Mesothelial cell of epicardium (in vitro differentiated cells): ENCODE measurements at places on chromosomes 7 and 10. TPM values are rescaled to one million over a fixed set of nuclear protein-coding genes. Genes with fewer than 3 reads are reported as not detected.
A peak's percentile ranks its signal among the peaks of the same experiment; 100 is the strongest.

- DNase-seq, result no peak
Observed at GRCh38 chr7:17159500-17160037, 138.9 kb upstream of the AHR start.

DNA sequence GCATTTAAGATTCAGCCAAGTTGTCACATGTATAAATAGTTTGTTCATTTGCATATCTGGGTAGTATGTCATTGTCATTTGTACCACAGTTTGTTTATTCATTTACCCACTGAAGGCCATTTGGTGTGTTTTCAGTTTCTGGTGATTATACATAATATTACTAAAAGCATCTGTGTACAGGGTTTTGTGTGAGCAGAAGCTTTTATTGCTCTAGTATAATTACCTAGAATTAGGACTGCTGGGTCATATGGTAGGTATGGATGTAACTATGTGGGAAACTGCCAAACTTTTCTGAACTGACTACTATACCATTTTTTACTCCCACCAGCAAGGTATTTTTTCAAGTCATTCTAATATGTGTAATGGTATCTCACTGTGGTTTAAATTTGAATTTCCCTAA, 584.0 kb upstream of the GHITM start:
- DNase-seq, result no peak

- no peak for DNase-seq
Observed at GRCh38 chr7:6271694-6272440, 557 bp downstream of the CYTH3 start.

GRCh38 chr10:31317652-31318381, 1.2 kb upstream of the ZEB1 start:
- DNase-seq, result no peak

DNA sequence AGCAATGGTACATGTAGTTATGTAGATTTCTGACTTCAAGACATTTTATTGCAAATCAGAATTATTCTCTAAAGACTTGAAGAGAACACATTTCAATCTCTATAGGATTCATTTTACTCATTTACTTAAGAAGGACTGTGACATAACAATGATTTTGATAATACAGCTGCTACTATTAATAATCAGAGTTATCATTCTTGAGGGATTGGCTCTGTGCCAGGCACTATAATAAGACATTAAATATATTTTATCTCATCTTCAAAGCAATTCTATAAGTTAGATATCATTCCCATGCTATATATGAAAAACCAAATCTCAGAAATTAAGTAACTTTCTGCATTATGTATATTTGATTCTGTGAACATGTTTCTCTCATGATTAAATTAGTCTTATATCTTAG, 103.7 kb upstream of the CALCR start:
- DNase-seq, result no peak

- no peak for DNase-seq
Observed at GRCh38 chr7:14376711-14377110, 387.2 kb upstream of the ETV1 start.

GRCh38 chr10:55631071-55631654, 729.9 kb downstream of the ZWINT start:
- peak; percentile 88 for DNase-seq

DNA sequence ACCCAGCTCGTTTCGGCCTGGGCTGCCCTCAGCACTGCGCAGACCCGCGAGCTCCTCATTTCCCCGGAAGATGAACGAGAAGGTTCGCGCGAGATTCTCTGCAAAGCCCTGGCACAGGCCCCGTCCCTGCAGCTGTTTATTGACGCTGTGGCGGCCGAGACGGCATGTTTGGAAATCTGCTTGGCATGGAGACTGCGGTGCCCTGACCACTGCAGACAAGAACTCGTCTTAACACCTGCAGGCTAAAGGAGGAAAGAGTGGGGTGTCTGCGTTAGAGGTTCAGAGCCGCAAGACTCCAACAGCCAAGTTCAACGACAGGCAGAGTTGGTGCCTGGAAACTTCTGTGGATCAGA, 125.6 kb downstream of the DNAJB6 start:
- DNase-seq, result no peak

GRCh38 chr10:78450807-78451485, 417.3 kb downstream of the RPS24 start:
- no peak for DNase-seq

DNA sequence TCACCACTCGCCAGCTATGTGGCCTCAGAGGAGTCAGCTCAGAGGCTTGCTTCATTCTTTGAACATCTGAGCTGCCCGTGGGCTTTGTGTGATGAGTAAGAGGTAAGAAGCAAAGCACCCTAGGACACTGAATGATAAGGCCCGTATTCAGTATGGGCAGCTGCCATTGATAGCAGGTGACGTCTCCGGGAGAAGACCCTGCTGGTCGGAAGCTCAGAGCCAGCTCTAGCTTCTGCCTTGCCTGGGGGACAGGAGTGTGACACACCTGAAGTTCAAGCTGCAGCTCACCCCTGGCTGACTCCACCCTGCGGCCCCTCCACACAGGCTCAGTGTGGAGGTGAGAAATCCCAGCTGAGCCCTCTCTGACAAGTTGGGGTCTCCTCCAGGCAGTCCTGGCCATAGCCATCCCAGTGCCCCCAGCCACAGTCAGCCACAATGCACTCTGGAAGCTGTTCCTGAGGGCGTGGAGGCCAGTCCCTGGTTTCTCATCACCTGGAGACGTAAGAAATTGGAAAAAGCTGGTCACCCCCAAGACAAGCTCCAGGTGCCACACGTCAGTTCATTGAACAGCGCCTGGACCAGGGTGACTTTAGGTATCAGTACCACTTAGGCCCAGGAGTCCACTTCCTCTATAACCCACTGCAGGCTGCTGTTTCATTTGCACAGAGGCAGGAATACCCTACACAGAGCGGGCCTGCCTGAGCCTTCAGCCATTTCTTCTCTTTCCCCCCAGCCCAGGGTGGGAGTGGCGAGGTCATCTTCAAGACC, 164.9 kb upstream of the RHEB start:
- no peak for DNase-seq

- no peak for DNase-seq
Observed at GRCh38 chr10:91567815-91568214, 65.1 kb downstream of the PPP1R3C start.

GRCh38 chr7:23238983-23239652, 7.5 kb upstream of the GPNMB start:
- DNase-seq, result no peak

VPS37D gene
- 15.4 to 16.7 TPM (median 16.1 TPM) in 3 replicates for total RNA-seq

NUTM2A gene
- 3.1 to 3.4 TPM (median 3.2 TPM) in 3 replicates for total RNA-seq

CYP26A1 gene
- 70.6 to 76.5 TPM (median 76.0 TPM) in 3 replicates for total RNA-seq

EVX1 gene
- total RNA-seq, result 1.4 to 2.1 TPM (median 1.8 TPM) in 3 replicates

EGR2 gene
- total RNA-seq, result 16.9 to 21.9 TPM (median 20.0 TPM) in 3 replicates
